GM12891 (cell line): ENCODE measurements at places on chromosomes 3 and 15.

DNA sequence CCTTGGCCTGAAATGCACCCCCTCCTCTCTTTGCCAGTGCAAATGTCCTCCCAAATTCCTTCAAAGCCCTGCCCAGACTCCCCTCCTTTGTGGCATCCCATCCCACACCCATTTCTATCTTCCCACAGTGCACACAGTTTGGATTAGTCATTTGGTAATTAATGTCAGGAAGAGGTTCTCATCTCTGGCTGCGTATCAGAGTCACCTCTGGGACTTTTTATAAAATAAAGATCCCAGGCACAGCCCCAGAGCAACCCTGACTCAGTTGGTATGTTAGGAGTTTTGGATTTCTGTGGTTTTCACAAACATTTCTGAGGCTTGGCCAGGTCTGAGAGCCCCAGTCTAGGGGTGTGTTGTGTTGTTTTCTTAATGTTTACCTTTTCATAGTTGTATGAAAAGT lies 41.6 kb downstream of the C3orf20 start:
- DNase-seq, result no peak

DNA sequence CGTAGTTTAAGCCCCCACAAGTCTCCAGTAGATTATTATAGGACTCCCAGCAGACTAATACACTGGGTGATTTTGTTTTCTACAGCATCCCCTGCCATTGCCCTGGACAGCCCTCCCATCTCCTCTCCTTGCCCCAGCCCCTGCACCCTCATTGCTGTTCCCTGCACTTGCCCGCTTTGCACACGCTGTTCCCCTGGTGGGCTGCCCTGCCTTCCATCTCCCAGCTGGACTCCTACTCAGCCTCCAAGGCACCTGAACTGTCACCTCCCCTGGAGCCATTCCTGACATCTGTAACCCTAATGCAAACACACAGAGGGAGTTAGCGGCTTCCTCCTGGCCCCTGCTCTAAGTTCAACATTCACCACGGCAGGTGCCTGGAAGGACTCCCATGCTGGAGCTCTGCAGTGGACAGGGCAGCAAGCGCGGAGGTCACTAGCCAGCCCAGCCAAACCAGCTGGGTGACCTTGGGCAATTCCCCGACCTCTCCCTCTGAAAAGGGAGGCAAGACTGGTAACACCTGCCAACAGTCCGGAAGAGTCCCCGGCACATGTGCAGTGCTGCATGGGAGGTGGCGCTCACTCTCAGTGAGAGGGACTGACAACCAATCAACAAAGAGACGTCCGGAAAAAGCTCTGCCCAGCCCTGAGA lies 38.8 kb upstream of the IQSEC1 start:
- no peak for DNase-seq

DNA sequence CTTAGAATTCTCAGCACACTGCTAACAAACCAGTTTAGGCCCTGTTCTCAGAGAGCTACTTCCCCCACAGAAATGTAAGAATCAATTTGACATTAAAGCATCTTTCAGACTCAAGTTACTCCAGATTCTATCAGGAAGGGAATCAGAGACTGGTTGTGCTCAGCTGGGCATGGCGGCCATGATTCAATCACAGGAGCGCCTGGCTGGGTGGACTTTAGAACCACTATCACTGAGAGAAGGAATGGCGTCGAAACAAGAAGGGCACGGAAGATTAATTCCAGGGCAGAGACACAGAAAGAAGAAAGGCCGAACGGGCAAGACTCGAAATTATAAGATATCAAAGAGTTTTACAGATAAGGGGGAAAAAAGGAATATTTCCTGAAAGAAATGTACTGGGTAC lies 6.2 kb downstream of the TNIK start:
- no peak for DNase-seq

DNA sequence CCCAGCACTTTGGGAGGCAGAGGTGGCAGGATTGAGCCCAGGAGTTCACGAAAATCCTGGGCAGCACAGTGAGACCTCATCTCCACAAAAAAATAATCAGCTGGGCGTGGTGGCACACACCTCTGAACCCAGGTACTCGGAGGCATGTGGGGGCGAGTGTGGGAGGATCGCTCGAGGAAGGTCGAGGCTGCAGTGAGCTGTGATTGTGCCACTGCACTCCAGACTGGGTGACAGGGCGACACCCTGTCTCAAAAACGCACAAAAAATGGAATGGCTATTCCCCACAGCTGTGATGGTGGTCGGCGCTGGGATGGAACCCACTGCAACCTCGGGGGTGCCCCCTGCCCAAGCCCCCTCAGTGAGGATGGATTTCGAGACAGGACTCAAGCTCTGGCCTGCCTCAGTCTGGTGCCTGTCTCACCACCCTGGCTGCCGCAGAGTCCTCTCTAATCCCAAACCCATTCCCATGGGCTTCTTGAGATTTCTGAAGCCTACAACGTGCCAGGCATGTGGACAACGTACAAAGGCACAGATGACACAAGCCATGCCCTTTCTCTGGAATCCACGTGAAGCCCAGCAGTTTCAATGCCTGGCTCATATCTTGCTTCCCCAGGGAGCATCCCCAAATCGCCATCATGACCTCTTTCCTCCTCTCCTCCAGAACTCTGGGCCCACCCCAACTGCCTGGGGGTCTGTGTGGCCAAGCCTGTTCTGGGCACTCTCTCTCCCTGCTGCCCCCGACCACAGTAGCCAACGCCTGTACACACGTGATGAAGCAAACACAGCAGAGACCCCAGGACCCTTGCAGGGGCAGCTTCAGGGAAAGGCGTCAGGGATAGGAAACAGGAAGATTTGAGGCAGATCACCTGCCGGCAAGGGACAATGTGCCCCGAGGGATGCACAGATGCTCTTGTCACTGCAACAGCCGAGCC lies 32.4 kb downstream of the ADAMTS17 start:
- no peak for DNase-seq

DNA sequence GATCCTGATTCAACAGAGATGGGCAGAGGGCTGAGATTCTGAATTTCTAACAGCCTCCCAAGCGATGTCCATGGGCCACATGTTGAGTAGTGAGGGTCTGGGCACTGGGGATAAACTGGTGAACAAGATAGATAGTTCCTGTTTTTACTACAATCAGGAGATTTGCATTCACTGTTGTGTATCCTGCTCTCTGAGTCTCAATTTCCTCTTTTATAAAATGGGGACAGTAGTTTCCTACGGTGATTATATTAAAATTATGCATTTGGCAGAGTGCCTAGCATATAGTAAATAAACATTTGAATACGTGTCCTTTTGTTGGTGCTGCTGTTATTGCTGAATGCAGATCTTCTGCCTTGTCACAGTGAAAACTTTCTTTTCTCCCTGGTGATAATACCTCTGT lies 102.5 kb downstream of the MYH15 start:
- DNase-seq, result no peak

DNA sequence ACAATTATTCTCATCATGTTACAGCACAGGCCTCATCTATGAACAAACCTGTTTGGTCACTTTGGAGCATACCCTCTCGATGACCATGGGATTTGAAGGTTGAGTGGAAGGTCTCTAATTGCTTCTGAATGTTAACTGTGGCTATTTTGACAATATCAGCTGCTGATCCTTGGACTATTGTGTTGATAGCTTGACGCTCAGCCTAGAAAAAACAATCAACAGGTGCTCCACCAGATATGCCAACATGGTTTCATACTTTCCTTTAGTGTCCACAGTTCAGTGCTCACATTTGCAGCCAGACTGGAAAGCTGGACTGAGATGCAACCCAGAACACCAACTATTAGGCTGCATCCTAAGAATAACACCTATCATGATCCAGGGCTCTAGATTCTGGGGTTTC lies 109.7 kb downstream of the POLQ start:
- no peak for DNase-seq

DNA sequence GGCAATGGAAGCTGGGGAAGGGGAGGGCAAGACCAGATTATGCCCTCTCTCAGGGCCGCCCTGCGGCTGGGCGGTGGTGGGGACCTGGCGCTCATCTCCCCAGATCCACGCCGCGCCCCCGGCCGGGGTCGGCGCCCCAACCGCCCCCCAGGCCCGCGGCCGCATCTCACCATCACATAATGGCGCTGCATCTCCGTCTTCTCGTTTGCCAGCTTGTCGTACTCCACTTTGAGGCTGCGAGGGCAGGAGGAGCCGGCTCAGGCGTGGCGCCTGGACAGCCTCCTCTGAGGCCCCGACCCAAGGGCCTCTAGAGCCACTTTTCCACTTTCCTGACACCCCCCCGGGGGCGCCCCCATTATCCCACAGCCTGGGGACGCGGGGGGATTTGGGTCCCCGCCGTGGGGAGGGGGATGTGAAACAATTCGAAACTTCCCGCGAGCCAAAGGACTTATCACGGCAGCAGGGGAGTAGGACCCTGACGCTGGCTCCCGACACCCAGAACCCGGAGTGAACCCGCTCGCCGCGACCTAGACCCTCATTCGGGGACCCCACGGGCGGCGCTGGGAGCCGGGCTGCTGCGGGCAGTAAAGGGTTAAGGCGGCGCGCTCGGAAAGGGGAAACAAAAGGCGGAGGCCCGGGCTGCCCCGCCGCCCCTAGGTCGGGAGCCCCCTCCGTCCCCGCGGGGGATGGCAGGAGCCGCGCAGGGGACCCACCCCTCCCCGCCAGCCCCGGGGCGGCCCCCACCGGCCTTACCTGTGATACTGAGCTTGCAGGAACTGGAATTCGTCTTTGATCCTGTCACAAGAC lies 2.1 kb downstream of the TLE3 start:
- DNase-seq, result no peak

GRCh38 chr15:72231066-72231832 lies at the start of gene PKM:
Gene PKM (minus strand): TSS chr15:72231190. CDS start chr15:72219097, 12,093 bp downstream.
- peak; percentile 80 for DNase-seq

DNA sequence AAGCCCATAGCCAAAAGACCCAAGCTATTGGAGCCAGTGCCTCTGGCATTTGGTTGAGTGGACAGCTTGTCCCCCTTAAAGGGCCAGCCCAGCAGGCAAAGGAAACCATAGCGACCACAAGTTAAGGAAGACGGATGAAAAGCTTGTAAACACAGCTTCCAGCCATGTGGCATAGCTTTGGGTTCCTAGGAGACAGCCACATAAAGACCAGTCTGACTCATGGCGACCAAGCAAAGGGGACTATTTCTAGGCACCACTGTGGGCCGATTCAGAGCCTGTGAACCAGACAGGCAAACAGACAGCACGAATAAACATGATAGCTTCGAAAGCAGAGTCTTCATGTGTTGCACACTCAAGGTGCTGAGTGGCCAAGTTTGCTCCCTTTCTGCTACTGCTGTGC lies 30.5 kb upstream of the SRGAP3 start:
- no peak for DNase-seq
